ENCODE measurements at places on chromosomes 16 and 17.

DNA sequence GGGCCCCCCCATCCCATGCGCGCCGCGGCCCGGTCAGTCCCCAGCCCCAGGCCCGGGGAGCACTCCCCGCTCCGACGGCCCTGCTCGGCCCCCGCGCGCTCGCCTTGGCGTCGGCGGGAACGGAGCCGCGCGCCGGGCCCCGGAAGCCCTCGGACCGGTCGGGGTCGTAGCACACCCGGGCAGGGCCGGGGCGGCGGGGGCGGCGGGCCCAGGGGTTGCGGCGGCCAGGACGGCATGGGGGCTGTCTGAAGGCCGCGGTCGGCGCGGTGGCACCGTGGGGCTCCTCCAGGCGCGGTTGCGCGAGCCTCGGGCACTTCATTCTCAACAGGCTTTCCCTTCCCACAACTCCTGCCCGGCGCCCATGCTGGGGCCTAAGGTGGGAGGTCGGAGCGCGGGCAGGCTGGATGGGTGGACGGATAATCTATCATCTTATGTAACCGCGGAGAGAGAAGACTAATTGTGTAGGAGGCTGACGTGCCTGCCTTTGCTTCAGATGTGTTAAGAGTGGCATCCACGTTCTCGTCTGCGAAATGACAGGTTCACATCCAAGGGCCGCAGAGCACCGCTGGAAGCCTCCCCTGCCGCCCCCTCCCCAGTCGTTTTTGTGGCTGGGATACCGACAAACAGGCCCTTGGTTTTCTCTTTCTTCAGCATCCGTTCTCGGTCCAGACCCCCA, 708 bp downstream of the BAIAP2 start:
- no peak for DNase-seq

DNA sequence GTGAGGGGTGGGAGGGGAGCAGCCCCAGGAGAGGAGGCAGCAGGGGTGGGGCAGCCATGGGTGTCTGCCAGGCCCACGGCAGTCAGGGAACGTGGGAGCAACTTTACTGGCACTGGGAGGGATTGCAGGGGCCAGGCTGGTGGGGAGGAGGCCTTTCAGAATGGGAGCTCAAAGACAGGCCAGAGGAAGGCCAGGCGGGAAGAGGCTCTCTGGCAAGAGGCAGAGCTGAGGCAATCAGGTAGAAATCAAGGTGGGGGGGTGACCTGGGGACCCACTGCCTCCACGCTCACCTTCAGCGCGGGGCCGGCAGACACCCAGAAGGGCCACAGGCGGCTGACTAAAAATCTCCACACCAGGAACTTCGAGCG, 11.9 kb upstream of the GSE1 start:
- no peak for DNase-seq

DNA sequence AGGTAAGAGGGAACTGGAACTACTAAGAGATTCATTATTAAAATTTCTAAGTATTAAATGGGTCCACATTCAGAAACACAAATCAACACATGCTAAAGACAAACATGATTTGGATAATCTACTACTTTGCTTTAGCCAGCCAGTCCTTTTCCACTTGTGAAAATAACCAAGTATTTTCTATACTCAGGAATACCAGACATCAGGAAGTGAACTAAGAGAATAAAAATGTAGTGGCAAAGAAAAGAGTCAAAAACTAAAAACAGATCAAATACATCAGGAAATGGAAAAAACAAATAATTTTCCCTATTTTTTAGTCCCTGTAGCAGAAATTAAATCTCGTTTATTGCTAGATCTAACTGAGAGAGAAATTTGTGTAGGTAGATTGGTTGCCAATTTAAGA, 78.0 kb downstream of the MYO1D start:
- no peak for DNase-seq

GRCh38 chr17:82972836-82973372, 106.5 kb upstream of the METRNL start:
- no peak for DNase-seq

- no peak for DNase-seq
Observed at GRCh38 chr16:83336603-83337002, 471.2 kb upstream of the HSBP1 start.

- no peak for DNase-seq
Observed at GRCh38 chr17:75295201-75296158, 6.2 kb upstream of the SLC25A19 start.

GRCh38 chr17:82366749-82367148, 4.8 kb upstream of the UTS2R start:
- DNase-seq, result no peak

DNA sequence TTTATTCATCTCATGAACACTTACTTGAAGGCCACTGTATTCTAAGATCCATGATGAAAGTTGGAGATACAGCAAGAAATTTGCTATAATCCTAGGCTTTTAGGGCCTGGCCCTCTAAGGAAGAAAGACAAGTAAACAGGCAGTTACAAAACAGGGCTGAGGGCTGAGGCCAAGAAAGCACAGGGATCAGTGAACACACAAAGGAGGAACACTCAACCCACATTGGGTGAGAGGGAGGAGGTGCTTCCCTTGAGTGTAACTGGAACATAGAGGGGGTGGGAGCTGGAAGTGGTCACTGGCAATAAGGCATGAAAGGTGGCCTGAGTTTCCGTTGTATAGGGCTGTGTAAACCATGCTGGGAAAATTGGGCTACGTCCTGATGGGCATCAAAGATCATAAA, 112.2 kb downstream of the ZNF18 start:
- no peak for DNase-seq

- no peak for DNase-seq
Observed at GRCh38 chr16:51682905-51683304, 531.8 kb upstream of the SALL1 start.

- DNase-seq, result no peak
Observed at GRCh38 chr16:17416461-17417311, 54.1 kb downstream of the XYLT1 start.

DNA sequence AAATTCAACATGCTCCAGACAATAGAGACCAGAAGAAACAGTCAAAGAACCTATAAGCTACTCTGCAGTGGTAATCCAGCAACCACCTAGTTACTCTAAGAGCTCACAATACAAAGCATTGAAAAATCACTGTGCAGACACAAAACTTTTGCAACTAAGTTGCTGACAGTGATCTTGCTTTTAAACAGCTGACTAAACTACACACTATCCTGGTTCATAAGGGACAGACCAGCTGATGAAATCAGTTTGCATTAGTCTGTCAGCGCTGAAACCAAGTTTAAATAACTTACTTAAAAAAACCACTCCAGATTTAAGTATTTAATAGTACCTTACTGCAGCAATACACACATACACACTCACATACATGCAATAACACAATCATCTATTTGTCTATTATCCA, 4.6 kb downstream of the VEZF1 start:
- DNase-seq, result no peak

GRCh38 chr16:20867585-20867984, 32.6 kb downstream of the DCUN1D3 start:
- DNase-seq, result no peak

DNA sequence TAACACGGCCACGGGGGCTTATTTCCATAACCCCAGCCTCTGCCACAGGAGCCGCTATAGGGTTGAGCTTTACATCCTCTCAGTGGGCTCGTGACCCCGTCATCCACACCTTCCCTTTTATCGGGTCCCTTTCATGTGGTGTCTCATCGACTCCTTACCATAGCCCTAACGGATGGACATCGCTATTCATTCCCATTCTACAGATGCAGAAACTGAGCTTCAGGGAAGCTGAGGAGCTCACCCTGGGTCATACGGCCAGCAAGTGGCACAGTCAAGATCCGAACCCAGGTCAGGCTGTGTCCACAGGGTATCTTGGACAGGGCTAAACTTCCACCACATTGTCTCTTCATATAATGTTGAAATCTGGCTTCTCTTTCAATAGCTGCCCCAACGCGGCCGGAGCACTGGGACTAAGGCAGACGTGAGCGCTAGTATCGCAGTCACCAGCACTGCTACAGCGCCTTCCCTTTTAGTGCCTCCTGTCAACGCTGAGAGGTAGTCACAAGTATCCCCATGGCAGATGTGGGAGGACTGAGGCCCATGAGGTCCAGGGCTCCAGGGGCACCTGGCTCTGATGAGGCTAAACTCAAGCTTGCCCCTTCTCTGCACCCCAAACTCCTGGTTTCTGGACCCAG, 50.8 kb downstream of the SOCS1 start:
- DNase-seq, result no peak

DNA sequence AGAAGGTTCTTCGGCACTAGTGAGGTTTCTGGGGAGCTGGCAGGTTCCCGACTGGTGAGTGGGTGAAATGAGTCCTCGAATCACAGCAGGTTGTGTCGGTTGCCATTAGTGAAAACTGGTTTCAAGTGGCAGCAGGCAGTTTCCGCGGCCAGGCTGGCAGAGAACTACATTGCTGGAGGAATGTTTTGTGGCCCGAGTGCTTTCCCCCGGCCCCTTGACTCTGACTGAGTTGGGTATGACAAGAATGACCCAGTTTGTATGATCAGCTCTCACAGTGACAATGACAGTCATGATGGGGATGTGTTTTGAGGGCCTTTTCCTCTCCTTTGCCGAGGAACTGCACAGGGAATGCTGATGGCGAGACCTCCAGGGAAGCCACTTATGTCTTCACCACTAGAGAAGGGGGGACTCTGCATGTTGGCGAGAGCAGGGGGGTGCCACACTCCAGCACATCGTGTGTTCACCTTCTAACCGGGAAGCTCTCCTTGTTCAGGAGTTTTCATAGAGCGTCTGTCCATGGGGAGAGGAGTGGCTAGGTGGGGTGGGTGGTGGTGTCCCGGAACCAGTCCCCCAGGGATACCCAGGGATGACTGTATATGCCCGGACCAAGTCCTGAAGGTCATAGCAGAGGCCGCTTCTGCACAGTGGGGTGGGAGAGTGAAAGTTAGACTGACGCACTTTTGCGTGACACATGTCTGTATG, 206.0 kb upstream of the CHMP6 start:
- no peak for DNase-seq

DNA sequence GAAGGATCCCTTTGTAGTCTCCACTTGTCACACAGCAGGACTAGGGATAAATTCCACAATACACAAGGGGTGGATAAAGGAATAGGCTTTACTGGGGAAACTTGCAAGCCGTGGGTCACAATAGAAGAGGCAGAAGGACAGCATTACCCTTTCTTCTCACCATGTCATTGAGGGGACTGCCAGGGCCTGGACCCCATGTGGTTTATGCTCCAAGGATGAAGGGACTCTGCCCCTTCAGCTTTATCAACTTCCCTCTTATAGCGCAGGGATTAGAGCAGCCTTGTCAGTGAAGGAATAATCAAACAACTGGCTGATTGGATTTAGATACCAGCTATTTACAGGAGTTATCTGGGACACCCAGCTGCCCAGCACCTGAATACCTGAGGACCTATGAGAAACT, 89.8 kb downstream of the HS3ST2 start:
- DNase-seq, result no peak

DNA sequence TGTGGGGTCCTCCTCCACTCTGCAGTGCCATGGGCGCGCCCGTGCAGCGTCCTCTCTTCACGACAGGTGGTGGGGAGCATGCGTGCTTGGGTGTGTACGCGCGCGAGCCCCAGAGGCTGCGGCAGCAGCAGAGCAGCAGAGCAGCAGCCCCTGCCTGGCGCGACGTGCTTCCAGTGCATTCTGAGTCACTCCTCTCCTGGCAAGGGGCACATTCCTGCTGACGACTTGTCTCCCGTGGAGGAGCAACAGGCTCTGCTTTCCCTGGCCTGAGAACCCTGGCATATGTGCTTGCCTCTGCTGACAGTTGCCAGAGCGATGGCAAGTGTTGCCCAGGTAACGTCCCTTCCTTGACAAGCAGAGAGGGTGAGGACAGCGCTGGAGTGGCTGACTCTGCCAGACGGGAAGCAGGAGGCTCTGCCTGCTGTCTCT, 133.8 kb upstream of the PLCG2 start:
- DNase-seq, result no peak

DNA sequence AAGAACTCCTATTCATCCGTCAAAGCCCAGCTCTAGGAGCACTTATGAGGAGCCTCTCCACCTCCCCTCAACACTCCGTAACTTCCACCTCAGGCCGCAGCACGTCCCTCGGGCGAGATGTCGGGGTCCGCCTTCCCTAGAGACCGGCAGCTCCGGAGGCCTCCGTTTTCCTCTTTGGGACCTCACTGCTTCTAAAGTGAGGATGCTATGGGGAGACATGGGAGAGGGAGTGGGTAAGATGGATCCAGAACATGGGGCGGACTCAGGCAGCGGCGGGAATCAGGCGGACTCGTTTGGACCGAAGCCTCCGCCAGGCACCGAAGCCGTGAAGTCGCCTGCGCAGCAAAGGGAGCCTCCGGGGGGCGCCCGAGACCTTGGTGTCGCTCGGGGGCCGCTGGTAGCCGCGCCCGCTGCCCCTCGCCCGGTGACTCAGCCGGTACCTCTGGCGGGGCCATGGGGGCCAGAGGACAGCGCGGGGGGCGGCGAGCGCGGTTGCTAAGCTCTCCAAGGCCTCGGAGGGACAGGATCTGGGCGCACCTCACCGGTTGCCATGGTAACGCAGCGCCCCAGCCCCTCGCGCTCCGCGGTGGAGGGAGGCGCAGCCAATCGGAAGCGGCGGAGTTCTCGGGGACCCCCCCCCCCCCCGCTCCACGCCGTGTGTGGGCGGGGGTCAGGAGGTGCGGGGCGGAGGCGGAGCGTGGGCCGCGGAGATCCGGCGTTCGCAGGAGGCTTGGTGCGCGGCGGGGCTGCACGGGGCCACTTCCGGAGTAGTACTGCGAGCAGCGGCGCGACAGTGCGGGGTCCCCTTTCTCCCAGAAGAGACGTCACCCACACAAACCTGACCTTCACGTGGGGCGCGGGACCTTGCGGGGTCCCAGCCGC, 1.3 kb upstream of the HIC1 start:
- DNase-seq, result peak; percentile 59

DNA sequence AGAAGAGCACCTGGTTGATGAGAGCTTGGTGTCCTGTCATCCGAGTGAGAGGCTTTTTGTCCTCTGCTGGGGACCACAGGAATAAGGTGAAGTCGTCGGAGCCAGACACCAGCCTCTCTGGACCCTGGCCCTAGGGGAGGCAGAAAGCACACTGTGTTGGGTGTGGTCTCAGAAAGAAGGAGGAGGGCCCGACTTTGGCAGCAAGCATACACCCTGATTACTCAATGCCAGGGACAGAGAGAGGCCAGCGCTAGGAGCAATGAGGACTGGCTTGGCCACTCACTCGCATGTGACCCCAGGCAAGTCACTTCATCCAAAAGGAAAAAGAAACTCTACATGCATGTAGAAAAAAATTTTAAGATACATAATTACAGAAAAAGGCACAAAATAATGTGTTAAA, 6.8 kb downstream of the NLE1 start:
- no peak for DNase-seq

DNA sequence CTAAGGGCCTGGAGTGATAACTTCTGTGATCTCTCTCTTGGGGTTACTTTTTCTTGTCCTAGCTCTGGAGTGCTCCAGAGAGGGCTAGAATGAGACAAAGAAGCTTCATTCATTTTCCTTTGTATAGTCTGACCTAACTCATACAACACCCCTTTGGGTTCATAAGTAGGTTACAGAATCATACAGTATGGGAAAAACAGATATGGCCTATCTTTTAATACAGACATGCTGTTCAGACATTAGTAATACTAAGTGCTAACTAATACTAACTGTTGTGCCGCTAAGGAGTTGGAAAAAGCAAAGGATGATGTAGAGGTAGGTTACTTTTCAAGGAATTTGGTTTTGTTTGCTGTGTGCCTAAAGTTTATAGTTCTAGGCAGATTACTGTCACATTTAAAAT, 84.7 kb downstream of the NLK start:
- DNase-seq, result no peak

- no peak for DNase-seq
Observed at GRCh38 chr17:12040478-12040877, 19.8 kb downstream of the MAP2K4 start.
